Cerebellar nuclear complex (tissue), 1 donor: ENCODE measurements at places on chromosomes 12 and 14.

GRCh38 chr12:14366209-14367039 lies 942 bp downstream of the ATF7IP start:
- DNase-seq: peak; percentile 10

DNA sequence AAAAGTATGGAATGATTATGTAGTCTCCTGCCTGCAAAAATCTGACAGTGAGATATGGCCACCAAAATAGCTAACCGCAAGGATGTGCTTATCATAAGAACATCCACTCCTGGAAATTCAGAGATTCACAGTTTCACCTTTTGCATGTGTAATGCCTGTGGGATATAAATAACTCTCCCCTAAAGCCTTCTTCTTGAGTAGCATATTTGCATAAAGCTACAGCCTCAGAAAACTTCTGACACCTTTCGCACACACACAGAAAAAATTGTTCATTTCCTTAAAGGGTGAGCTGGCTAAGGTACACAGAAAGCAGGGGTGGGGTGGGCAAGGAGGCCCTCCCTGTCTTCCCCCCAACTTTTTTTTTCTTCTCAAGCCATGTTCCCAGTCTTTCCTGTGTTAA lies 3.1 kb upstream of the IGF1 start:
- no peak for DNase-seq

DNA sequence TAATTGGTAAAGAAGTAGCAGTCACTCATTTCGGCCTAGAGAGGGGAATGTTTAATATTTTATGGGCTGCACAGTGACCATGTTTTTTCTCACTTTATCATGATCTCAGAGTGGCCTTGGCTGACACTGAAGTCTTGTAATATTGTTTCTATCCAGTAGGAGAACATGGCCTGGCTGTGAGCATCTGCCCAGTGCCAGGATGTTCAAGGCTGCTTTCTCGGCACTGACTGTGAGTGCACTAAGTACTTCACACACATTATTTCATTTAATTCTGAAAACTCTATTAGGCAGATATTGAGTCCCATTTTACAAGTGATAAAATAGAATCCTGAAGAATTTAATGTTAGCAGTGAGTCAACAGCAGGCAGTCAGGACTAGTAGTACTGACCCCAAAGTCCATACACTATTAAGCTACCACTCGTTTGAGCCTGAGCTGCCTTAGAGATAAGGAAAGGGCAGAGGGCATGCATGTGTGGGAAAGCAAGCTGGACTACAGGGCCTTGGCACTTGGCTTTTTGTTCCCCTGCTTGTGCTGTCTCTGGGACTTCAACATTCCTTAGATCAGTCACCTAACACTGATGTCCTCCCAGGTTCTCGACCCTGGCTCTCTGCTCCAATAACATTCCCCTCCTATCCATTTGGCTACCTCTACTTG lies 42.2 kb upstream of the APPL2 start:
- DNase-seq: no peak

DNA sequence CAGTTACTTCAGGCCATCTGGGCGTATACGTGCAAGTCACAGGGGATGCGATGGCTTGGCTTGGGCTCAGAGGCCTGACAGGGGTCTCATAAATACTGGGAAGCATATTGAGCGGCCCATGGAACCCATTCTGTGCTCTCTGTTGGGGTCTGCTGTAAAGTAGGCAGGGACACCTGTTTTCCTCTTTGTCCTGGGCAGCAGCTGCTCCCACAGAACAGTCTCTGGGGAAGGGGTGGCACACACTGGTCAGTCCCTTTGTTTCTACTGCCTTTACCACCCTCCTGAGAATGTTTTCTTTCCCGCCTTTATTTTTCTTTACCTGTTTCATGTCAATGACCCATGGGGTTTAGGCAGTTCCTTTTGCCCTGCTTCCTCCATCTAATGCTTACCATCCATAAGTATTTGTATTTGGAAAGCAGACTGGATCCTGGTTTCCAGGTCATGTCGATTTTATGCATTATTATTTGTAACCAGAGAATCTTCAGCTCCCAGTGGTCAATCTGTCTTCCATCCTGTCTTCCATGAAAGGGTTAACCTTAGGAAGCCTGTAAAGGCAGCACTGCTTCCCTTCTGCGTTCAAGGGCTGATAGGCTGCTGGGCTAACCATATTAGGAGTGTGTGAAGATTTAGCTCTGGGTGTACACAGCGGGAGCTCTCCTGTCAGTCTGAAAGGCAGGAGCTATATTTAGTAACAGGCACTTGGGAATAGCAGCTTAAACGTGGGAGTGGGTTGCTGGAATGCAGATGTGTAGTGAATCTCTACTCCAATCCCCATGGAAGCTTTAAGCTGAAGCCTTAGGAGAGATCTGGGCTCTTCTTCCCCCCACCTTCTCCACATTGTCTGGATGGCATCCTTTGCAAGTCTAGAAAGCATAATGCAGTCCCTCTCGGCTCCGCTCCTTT lies 124.0 kb downstream of the DYRK2 start:
- DNase-seq: no peak

GRCh38 chr12:60501124-60501729 lies 905.4 kb downstream of the SLC16A7 start:
- DNase-seq: no peak

GRCh38 chr12:59453475-59453874 lies 142.4 kb upstream of the SLC16A7 start:
- DNase-seq: no peak
